ENCODE measurements at places on chromosomes 5 and 9.

- no peak for DNase-seq
These were observed 30.2 kb upstream of the DUSP1 start for GRCh38 chr5:172801179-172801671.

DNA sequence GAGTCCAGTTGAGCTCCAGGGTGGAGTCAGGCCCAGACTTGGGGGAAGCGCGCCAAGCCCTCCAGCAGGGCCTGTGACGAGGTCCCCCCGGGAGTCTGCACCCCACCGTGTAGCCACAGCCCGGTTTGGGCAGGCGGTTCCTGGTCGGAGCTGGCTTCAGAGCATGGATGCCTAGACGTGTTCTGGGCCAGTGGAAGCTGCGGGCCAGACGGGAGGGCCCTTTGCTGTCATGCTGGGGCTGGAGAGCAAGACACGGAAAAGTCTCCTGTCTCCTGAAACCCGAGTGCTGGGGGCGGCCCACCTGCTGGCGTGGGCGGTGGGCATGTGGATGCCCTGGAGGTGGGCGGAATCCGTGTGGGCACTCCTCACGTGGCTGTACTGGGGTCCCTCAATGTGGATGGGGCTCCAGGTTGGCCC is 1.9 kb downstream of the GPSM1 start:
- DNase-seq = no peak

- no peak for DNase-seq
These were observed 196.2 kb upstream of the TARS1 start for GRCh38 chr5:33244441-33245150.

GRCh38 chr9:2016408-2017330 is 1.5 kb downstream of the SMARCA2 start:
- DNase-seq = peak; percentile 93

GRCh38 chr9:137626464-137626863 is 7.7 kb downstream of the EHMT1 start:
- no peak for DNase-seq

DNA sequence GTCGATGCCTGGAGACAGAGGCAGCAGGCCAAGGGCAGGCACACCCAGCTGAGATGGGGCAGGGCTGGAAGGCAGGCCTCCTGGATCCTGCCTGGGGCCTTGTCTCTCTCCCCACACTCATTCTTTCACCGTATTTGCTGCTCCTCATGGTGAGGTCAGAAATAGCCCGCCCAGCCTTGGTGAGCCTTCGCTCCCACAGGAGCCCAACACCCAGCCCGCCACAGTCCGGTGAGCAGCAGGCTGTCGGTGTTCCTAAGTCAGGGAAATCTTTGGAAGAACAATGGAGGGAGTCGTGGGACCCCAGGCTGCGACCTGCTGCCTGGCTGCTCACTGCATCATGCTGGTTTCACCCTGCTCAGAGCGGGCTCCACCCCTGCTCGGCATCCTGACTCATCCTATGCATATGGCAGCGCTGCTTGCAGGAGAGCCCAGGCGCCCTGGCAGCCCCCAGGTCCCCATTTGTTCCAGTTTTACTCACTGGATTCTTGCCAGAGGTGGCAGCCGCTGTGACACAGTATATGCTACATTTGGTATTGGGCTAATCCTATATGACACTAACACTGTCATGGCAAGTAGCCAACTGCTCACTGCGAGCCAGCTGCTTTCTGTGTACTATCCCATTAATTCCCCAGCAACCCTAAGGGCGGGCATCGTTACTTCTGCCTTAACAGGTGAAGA is 53.2 kb upstream of the NCS1 start:
- DNase-seq = no peak

DNA sequence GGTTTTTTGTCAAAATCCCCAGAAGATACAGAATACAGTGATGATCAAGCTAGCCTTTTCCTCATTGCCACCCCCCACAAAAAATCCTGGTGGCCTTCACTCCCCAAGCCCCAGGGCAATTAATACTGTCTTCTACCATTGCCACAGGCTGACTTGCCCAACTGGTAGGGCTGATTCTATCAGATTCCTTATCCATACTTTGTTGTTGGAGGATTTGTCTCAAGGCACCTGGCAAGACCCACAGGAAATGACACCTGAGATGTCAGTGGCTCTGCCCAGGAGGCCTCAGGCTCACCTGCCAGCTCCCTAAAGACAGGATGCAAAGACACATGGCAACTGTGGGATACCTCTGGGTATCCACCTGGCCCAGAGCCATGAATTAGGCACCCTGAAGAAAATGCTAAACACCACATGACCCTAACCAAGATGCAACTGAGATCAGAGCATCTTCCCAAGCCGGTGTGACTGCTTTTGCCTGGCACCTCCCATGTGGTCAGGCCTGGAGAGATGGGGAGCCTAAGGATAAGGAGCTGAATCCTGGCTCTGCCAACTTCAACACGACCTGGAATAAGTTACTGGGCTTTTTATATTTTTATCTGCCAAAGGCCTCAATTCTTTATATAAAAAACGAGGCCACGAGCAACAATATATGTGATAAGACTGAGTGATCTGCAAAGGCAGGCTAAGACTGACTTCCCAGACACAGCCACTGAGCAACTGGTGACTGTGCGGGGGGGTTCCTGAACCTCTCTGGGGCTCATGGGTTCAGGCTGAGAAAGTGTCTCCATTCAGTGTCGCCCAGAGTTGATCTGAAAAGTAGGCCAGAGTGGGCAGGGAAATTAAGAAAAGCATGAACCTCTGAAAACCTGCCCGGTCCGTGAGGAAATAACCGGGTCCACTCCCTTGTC is 944 bp downstream of the ATOX1 start:
- DNase-seq = no peak

- peak; percentile 87 for DNase-seq
These were observed 446.2 kb upstream of the TRPC7 start for GRCh38 chr5:136811551-136811950.

DNA sequence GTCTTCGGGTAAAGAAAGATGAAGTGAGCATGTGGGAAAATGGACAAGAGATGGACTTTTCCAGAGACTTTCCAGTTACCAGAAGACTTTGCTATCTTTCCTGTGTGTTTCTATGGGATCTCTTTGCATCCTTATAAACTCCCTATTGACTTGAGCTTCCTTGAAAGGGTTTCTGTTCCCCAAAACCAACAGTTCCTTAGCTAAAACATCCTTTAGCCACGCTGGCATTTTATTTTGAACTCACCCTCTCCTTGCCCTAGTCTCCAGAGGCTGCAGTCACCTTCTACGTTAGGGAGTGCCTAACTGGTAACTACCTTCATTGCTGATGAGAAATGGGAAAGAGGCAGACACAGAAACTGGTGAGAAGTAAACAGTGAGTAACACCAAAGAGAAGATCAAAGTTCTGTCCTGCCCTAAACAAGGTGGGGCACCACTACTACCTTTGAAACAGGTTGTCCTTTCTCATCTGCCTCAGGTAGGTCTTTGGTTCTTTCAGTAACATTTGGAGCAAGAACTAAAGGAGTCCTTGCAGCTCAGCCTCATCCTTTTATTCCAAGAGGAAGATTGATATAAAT is 402.9 kb downstream of the ENC1 start:
- no peak for DNase-seq

- DNase-seq = no peak
These were observed 20.8 kb downstream of the TMEM245 start for GRCh38 chr9:109098960-109099308.

DNA sequence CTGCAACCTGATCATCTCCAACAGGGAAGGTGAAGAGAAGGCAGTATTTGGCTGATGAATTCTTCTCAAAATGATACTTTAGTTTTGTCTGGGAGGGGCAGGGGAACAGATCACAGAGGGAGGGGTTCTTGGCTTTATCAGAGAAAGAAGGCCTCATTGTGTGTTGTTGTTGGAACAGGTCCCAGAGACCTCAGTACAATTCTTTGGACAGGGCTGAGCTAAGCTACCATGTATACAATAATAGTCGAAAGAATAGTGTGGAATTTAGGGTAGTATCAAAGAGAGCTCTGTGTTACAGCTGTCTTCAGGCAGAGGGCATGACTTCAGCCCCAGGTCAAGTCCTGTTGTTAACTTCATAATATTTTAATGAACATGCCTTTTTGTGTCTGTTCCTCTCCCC is 39.9 kb downstream of the ARHGAP26 start:
- DNase-seq = no peak

GRCh38 chr9:37121881-37122280 is 1.5 kb downstream of the ZCCHC7 start:
- DNase-seq = no peak

DNA sequence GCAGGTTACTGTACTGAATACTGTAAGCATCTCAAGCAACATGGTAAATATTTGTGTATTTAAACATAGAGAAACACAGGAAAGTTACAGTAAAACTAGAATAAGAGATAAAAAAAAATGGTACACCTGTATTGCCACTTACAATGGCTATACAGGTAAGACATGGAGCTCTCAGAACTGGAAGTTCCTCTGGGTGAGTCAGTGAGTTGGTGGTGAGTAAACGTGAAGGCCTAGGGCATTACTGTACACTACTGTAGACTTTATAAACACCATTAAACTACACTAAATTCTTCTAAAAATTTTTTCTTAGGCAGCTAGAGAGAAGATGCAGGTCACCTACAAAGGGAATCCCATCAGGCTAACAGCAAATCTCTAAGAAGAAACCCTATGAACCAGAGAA is 872.9 kb downstream of the TAF11L14 start:
- no peak for DNase-seq

DNA sequence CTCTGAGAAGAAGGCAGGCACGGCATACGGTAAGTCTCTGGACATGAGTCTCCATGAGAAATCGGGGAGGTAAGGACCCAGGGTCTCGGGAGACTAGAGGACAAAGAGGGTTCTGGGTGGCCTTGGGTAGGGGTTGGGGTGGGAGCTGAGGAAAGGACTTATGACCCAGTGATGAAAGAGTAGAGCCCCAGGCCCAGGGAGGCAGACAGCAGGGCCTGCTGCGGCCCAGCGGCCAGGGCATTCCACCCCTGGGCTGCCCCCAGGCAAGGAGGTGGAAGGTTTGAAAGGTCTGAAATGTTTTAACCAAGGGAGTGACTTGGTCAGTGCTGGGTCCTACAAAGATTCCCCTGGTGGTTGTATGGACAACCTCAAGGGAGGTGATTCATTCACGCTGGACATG is 89.1 kb downstream of the CRB2 start:
- DNase-seq = no peak

- no peak for DNase-seq
These were observed 231.3 kb upstream of the TYRP1 start for GRCh38 chr9:12461763-12462460.

DNA sequence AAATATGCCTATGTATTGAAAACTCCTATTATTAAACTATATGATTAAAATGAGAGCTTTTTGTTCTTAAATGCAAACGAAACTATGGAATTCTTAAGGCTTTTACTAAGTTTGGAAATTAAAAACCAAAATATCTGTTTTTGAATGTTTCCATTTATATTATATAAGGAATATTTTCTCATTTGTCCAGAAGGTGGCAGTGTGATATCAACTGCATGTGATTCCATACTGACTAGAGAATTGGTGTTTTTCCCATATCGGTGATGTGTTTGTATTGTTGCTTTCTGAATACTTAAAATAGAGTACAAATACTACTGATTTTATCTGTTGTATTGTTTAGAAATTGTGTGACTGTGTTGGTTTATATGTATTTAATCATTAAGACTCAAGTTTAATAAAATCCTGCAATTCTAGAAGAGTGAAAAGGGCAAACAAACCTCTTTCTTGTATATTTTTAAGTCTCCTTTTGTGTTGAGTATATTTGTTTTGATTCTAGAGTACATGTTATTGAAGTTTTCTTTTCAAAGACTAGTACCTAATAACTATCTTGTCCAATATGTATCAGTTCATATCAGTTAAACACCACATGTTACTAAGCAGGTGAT is 320.8 kb downstream of the CCDC171 start:
- DNase-seq = no peak

DNA sequence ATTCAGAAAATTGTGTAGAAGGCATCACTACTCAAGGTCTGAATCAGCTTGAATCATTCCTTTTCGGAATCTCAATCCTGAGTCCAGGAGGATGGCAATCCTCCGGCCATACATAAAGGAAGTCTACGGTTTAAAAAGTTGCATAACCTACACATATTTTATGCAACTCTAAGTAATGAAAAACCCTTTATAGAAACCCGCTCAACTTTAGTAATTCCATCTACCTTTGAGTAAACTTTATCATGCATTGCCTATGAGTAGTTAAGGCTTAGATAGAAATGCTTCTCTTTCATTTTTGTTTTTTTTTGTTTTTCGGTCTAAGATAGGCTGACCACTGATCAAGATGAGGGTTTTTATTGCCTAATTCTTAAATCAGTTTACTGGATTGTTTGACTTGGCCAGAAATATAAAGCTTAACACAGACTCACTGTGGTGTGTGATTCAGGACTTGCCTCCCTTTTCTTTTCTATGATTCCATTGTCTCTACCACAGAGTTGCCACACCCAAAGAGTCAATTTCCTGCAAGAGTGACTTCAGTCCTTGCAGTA is 85.0 kb downstream of the LURAP1L start:
- no peak for DNase-seq

GRCh38 chr9:137757613-137758029 is 120.0 kb upstream of the CACNA1B start:
- DNase-seq = no peak

DNA sequence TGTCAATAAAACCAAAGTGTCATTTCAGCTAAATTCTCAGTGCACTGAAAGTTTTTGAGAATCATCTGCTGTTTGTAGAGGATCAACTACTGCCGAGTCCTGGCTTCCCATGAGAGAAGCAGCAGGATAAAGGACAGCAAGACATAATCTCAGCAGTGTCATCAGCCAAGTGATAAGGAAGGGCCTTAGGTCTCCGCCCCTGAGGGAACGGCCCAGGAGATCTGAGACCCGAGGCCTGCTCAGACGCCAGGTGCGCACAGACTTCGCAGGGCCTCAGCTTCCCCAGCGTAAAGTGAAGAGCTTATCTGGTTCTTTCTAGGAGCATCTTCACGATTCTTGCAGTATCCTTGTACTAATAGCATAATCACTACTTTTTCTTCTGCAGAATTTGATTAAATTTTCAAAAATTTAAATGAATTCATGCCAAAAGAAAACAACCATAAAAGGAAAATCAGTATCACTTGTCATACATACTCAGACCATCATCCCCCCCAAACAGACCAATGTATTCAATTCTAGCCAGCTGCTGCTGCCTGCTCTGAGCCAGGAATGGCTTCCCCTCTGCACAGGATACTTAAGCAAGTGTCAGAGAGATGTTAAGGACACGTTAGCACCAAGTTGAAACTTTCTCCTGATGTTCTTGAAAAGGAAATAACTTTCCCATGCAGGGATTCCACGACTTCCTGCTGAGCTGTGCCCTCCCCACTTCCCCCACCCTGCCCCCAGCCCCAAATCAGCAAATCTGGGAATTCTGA is 2.2 kb downstream of the GFPT2 start:
- DNase-seq = no peak

DNA sequence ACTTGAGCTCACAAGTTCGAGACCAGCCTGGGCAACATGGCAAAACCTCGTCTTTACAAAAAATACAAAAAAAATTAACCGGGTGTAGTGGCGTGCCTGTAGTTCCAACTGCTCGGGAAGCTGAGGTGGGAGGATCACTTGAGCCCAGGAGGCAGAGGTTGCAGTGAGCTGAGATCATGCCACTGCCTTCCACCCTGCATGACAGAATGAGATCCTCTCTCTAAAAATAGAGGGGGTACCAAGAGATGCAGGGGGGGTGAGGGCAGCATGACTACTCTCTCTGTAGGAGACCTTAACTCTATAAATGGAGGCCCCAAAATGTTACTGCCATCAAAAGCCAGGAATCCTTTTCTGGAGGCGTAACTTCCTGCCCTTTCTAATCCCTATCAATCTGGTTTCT is 243.9 kb downstream of the DOCK8 start:
- no peak for DNase-seq

GRCh38 chr5:35876454-35876853 is 19.8 kb downstream of the IL7R start:
- DNase-seq = no peak

- DNase-seq = no peak
These were observed 191.5 kb upstream of the S1PR3 start for GRCh38 chr9:88799541-88800328.

- DNase-seq = no peak
These were observed 94.6 kb upstream of the RANBP6 start for GRCh38 chr9:6109986-6110385.

Data from posterior cingulate gyrus (tissue), 11 donors.